ENCODE measurements at places on chromosomes 13 and 19.

- no peak for DNase-seq
Measured at GRCh38 chr19:18776736-18777135, 14.4 kb downstream of the COMP start.

- DNase-seq = no peak
Measured at GRCh38 chr13:39417131-39417530, 185.9 kb downstream of the LHFPL6 start.

- no peak for DNase-seq
Measured at GRCh38 chr13:80962173-80962572, 621.2 kb upstream of the SPRY2 start.

DNA sequence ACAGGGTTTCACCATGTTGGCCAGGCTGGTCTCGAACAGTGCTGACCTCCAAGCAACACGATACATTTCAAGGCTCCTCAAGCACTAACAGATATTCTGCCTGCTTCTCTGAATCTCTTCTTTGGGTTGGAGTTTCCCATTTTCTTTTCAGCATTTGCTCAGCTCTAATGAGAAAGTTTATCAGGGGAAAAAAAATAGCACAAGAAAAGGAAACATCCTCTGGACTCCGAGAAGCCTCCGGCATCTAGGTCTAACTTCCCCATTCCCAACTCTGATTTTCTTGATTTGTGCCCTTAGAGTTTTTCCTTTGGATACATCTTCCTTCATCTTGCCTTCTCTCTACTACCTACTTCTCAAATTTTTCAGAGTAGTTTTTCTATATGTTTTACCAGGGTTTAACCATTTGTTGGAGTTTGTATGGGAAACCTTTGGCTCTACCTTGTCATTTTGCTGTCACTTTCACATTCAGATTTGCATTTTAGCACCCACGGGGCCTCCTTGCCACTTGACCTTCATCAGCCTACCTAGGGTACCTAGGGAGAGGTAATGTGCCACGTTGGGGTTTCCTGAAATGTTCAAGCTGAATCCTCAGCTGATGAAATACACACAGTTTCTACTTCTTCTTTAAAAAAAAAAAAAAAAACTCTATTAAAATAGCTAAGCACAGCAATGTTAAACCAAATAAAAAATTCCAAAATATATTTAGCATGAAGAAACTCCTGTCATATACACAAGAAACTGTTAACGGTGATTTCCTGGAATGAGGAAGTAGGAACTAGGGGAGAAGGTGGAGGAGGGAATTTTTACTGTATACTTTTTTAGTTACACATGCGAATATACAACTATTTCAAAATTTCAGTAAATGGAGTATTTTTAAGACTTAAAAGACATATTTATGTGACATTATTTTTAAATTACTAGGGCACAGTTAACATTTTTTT, 5.1 kb upstream of the USP12 start:
- DNase-seq = no peak

All from T-helper 22 cell (primary cell).